Occipital lobe (tissue), 3 donors: ENCODE measurements at places on chromosomes 12 and 14. TPM values are rescaled to one million over a fixed set of nuclear protein-coding genes. Genes with fewer than 3 reads are reported as not detected.

SMCO2 gene
- 0.78 TPM for total RNA-seq

DNA sequence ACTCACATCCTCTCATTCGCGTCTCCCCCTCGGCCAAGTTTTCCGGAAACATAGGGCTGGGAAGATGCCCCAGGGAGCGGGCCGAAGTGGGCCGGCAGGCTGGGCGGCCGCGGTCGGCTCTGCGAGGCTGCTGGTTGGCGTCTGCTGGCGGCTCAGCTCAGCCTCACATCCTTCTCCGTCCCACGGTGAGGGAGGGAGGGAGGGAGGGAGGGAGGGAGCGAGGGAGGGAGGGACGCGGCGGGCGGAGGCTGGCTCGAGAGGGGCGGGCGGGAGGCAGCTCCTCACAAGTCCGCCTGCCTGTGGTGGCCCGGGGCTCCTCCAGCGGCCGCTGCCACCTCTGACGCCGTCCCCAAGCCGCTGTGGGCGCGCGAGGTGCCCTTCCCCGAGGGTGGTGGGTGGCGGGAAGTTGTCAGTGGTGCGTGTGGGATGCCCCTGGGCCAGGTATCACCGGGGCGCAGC lies 93.8 kb downstream of the RFLNA start:
- peak; percentile 80 for DNase-seq

KLRK1 gene
- not detected for total RNA-seq

RCOR1 gene
- total RNA-seq = 13.1 TPM

DNA sequence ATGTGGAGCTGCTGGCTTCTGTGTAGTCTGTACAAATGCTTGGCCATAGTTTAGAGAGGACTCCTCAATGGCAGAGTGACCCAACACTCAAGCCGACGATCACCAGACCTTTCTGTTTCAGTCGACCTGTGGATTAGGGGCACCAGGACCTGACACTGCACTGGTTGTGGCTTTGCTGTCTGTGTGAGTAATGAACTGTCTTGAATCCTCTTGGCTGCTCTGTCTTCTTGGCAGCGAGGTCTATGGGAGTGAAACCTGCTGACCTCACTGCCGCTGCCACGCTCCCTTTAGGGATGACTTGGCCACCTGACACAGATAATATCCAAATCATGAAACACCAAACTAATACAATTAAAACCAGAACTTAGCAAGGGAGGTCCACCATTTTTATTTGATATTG lies 83.5 kb upstream of the C14orf180 start:
- DNase-seq = no peak

DNA sequence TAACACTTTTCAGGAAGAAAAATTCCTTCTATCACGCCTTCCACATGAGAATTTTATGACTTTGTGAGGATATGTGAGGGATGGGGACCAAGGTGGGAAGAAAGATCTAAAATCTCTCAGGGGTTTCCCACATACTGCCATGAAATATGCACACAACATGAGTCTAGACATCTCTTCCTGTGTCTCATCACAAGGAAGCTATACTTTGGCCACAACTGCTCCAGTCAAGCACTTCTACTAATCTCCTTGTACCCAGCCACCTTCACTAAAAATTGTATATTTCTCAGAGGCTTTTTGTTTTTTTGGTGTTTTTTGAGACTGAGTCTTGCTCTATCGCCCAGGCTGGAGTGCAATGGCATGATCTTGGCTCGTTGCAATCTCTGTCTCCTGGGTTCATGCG lies 3.2 kb downstream of the OSBPL8 start:
- DNase-seq = no peak

- DNase-seq = no peak
Measured at GRCh38 chr14:81400852-81401251, 728 bp upstream of the STON2 start.

DACT1 gene
- total RNA-seq = 435 TPM

- DNase-seq = no peak
Measured at GRCh38 chr14:48890333-48890732, 695.8 kb downstream of the RPS29 start.

- DNase-seq = no peak
Measured at GRCh38 chr12:46555406-46555852, 182.9 kb upstream of the SLC38A2 start.

ADCY4 gene
- 1.4 TPM for total RNA-seq

GRCh38 chr12:123280971-123281370 lies 9.3 kb upstream of the CDK2AP1 start:
- no peak for DNase-seq

C1R gene
- 2.5 TPM for total RNA-seq

- no peak for DNase-seq
Measured at GRCh38 chr14:37587131-37587803, 7.8 kb downstream of the FOXA1 start.

DNM1L gene
- 215 TPM for total RNA-seq

DNA sequence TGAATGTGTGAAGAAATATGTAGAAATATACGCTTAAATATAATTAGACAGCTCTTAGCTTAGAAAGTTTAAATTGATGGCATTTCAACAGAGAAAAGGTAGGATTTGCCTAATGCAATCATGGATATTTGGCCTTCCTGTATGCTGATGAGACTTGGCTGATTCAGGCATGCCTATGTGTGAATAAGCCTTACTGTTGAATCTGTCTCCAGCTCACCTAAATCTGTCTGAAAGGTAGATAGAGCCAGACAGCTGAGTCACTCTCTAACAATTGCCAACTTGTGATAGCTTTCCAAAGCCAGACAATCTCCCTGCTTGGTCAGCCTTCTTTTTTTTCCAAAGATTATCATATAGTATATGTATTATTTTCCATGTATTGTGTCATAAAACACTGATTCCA lies 92.8 kb upstream of the FLRT2 start:
- DNase-seq = no peak

CLEC4D gene
- total RNA-seq = not detected

DNA sequence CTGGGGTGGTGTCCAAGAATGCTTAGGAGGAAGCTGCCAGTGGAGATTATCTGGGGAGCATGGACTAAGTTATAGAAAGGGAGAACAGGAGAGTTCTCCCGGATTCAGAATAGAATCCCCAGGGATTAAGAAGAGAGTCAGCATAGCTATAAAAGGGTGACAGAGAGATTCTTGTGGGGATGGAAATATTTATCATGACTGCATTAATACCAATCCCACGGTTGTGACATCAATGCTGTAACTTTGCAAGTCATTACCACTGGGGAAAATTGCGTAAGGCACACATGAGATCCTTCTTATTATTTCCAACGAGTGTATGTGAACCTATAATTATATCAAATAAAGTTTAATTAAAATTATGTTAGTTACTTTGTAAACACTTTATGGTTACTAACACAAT lies 447.9 kb upstream of the TMEM132C start:
- DNase-seq = no peak

GRCh38 chr12:129696926-129697325 lies 206.9 kb downstream of the TMEM132D start:
- no peak for DNase-seq

DNA sequence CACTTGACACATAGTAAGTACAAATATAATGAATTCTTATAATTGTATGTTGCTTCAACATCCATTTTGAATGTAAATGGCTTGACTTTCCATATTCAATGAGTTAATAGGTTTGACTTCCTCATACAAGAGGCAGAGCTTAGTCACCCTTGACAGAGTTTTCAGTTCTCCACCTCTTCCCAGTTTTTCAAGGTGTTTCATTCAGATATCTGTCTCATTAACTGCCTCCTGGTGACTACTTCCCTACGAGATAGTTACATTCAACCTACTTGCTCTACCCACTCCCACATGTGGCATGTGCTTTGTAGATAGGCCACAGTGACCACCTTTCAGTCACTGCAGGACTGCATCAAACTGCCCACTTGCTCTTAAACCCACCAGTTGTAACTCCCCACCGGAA lies 60.0 kb downstream of the MYF5 start:
- no peak for DNase-seq

GRCh38 chr12:16685107-16685506 lies 79.1 kb upstream of the LMO3 start:
- DNase-seq = no peak

GRCh38 chr12:107441665-107442300 lies 243.8 kb upstream of the PWP1 start:
- DNase-seq = no peak

FAIM2 gene
- total RNA-seq = 22.3 TPM

DNA sequence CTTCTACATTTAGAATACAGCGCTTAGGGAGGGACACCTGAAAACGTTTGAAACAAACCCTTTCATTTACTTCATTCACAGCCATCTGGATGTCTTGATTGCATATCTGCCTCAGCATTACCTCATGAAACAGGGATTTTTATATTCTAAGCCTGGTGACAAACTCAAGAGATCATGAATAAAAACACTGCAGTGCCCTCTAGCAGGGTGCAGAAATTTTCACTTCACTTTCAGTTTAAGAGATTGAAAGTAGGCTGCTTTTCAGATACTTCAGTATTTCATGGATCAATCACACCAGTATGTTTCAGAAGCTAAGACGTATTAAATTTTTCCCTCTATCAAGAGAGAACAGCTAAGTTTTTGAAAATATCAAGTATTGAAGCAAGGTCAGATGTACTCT lies 467.8 kb downstream of the MDGA2 start:
- DNase-seq = no peak

DNA sequence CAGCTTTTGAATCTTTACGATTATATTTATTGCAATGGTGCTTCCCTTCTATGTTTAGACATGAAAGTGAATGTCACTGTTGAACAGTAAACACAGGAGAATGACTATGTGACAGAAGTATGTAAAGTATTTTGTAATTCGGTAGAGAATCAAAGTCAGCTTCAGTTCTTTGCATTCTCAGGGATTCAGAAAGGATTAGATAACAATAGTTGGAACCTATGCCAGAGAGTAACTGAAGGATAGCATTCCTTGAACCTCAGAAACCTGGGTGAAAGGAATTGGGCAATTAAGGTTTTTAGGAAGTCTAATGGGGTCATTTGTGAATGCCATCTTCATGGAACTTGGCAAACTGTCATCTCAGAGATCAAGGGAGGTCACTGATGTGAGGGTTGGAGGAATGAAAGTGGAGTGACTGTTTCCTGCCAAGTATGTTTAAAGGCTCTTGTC lies 305.3 kb upstream of the DDHD1 start:
- DNase-seq = no peak

CCDC175 gene
- 3.3 TPM for total RNA-seq

RFX4 gene
- 3.6 TPM for total RNA-seq

DNA sequence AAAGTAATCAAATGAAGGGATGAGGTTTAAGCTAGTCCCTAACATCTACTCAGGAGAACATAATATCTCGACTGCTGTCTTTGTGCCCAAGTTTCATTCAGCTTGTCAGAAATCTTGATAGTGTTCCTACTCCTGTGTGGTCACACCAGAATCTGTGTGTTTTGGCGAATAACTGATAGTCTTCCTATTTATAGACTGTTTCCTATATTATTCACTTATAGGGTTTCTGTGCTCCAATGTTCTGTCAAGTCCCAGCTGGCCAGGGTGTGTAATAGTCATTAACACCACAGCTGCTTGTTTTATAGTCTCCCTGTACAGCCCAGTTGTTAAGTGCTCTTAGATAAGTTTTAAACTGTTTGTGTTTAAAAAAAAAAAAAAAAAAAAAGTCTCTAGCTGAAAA lies 45.9 kb downstream of the GPR135 start:
- no peak for DNase-seq

GLIPR1L2 gene
- total RNA-seq = 2.3 TPM

DNA sequence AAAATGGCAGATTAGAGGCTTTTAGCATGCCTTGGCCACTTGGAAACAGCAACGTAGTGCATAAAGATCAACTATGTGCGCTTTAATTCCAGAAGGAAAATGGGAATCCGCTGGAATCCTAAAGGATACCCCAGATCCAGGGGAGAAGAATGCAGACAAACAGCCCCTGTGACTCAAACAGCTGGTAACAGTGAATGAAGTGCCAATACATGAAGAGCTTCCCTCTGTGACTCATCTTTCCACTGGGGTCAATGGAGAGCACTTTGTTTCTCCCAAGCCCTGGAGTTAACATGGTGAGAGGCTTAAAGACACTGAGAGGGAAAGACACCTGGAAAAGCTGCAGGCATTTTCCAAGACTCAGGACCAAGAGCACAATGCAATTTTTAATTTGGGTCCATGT lies 263.1 kb downstream of the CEP128 start:
- no peak for DNase-seq

- no peak for DNase-seq
Measured at GRCh38 chr12:3772380-3772779, 19.5 kb upstream of the CRACR2A start.

GRCh38 chr12:25997201-25997963 lies 38.9 kb downstream of the RASSF8 start:
- DNase-seq = no peak

- no peak for DNase-seq
Measured at GRCh38 chr12:19641235-19642080, 202.2 kb downstream of the AEBP2 start.

VRTN gene
- not detected for total RNA-seq

NRXN3 gene
- 35.6 TPM for total RNA-seq

INSM2 gene
- 0.47 TPM for total RNA-seq

CD69 gene
- total RNA-seq = 0.62 TPM
